Central memory CD4-positive, alpha-beta T cell (primary cell): ENCODE measurements at places on chromosomes 3 and 15.

DNA sequence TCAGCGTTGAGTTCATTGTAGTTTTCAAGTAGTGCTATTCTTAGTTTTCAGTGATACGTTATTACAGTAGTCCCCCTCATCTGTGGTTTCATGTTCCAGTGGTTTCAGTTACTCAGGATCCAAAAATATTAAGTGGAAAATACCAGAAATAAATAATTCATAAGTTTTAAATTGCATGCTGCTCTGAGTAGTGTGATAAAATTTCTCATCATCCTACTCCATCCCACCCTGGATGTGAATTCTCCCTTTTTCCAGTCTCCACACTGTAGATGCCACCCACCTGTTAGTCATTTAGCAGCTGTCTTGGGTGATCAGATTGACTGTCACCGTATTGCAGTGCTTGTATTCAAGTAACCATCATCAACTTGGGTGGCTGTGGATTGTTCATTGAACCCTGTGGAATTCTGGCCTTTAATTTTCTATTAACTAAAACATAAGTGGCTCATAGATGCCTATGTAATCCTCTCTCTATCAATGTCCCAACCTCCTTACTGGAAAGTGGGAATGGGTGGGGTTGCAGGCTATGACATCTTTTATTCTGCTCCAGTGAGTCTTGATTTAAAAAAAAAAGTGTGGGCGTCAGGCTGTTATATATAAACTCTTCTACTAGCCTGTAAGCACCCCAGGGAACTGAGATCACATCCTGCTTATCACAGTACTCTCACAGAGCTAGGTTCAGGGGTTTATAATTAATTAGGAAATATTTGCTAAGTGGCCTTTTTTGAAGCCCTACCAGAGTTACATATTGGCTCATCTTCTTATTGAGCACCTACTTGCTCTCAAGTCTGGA is 97.5 kb downstream of the CFAP20DC start:
- no peak for DNase-seq

- no peak for DNase-seq
These were observed 134.1 kb downstream of the PDZRN3 start for GRCh38 chr3:73490453-73491286.

- peak; percentile 22 for DNase-seq
These were observed 53.7 kb downstream of the CGGBP1 start for GRCh38 chr3:88005066-88005465.

GRCh38 chr3:152879130-152879789 is 44.3 kb downstream of the P2RY1 start:
- no peak for DNase-seq

- DNase-seq: no peak
These were observed 53.4 kb downstream of the FOXB1 start for GRCh38 chr15:60057554-60057953.

DNA sequence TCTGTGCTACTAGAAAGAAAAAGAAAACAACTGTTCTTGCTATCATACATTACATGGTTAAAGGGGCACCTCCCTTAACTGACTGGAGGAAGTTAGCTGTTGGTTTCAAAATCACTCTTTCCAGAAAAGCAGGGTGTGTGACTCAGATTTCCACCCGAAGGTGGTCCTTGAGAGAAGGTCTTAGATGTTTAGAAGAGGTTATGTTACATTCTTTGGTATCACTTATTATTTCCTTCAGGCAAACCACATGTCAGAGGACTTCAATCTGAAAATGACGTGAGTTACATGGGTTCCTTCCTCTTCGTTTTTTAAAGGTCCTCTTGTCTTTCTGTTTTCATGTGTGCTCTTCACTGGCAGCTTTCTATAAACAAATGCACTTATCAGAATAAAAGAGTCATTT is 307.9 kb upstream of the CBLB start:
- DNase-seq: peak; percentile 76
